ENCODE measurements at places on chromosomes 12 and 14.

- DNase-seq = no peak
These were observed 32.9 kb downstream of the RPS6KA5 start for GRCh38 chr14:91027561-91027960.

GRCh38 chr14:55711175-55711811, 131.3 kb downstream of the KTN1 start:
- no peak for DNase-seq

- no peak for DNase-seq
These were observed 369.6 kb downstream of the DUSP6 start for GRCh38 chr12:88982694-88983093.

GRCh38 chr14:29752221-29752923, 175.3 kb downstream of the PRKD1 start:
- no peak for DNase-seq

DNA sequence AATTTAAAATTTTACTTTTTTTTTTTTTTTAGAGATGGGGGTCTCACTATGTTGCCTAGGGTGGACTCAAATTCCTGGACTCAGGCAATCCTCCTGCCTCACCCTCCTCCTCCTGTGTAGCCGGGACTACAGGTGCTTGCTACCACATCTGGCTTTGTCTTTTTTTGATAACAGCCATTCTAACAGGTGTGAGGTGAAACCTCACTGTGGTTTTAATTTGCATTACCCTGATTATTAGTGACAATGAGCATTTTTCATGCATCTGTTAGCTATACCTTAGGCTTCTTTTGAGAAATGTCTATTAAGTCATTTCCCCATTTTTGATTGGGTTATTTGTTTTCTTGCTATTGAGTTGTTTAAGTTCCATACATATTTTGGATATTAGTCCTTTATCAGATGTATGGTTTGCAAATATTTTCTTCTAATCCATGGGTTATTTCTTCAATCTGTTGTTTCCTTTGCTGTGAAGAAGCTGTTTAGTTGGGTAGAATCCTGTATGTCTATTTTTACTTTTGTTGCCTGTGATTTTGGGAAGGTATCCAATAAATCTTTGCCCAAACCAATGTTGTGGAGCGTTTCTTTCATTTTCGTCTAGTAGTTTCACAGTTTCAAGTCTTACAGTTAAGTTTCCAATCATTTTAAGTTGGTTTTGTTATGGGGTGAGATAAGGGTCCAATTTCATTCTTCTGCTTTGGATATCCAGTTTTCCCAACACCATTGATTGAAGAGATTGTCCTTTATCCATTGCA, 86.1 kb downstream of the MYF5 start:
- no peak for DNase-seq

DNA sequence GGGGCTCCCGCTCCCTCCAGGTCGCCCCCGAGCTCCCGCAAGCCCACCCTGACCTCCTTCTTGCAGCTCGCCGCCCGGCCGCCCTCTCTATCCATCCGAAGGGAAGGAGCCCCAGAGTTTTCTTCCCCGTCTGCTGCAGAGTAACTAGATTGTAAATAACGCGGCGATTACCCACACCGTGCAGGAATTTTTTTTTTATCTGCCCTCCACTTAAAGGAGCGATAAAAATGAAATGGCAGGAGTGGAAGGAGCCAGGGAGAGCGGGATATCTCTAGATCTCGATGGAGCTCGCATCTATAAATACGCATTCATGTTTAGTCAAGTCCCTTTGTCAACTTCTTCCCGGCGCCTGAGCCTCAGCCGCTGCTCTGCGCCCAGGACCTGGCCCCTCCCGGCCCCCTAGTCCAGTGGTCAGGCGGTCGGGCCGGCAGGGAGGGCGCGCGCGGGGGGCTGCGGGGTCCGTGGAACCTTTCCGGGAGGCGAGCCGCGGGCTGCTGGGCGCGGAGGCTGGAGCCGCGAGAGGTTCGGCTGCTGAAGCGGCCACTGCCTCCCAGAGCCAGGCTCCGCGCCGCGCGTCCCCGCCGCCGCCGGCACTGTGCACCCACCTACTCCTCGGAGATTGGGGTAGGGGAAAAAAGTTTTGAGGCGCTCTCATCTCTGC, 386.0 kb downstream of the BCAT1 start:
- no peak for DNase-seq

DNA sequence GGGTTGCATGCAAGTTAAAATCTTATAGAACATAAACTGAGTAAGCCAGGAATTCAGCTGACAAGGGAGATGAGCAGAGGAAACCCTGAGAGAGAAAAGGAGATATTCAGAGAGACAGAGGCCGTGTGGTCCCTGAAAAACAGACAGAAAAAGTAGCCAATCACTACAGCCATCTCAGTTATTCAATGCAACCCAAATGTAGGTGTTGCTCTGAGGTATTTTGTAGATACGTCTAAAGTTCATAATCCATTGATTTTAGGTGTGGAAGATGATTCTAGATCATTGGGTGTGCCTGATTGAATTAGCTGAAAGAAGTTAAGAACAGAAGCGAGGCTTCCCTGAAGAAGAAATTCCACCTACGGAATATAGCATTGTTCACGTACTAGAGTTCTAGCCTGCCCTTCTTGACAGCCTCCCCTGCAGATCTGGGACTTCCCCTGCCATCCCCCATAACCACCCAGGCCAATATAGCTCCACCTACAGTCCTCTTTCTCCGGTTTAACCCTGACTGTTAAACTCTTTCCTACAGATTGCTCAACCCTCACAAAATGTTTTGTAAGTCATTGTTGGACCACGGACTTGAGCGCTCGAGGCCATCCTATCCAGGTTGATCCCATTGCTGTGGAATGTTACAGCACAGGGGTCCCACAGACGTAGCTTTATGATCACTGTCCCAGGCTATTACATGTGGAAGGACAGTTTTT, 21.7 kb downstream of the AICDA start:
- DNase-seq = peak; percentile 18

DNA sequence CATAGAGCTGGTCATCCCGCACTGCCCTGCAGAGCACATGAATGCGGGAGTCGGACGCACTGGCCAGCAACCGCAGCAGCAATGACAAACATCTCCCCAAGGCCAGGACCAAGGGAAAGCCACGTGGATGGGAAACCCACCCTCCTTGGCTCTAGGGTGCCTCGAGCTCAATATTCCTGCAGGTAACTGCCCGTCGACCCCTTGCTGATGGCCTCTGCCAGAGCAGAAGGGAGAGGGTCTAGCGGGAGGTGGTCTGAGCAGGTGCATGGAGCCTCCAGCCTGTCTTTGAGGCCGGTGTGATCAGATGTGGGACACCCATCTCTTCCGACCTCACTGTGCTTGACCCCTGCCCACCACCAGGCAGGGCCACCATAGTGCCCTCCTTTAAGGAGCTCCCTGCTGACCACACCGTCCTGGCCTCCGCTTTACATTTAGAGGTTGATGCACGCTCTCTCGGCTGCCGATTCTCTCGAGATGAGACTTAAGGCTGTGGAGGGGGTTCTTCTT, 89.7 kb downstream of the PIWIL1 start:
- no peak for DNase-seq

DNA sequence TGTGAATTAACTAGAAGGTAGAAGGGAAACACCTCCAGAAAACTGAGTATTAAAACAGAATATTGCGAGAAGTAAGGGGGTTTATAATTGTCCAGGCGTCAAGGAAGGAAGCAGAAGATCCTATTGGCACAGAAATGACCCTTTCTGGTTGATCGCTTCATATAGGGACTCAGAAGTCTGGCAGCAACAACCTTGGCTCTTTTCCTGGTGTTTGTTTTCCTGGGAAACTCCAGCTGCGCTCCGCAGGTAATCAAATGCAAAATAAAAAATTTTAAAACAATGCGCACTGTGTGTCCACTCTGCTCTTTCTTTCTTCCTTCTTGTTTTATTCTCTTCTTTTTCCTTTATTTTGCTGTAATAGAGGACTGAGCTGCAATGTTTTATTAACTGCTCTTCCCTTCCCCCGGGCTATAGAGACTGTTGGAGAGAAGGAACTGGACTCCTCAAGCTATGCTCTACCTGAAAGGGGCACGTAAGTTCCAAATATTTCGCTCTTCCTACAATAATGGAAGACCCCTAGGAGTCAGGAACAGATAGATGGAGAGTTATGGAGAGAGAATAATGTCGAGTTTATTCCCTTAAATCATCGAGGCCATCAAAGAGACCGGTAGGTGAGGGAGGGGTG, 737 bp downstream of the SPX start:
- DNase-seq = peak; percentile 9

DNA sequence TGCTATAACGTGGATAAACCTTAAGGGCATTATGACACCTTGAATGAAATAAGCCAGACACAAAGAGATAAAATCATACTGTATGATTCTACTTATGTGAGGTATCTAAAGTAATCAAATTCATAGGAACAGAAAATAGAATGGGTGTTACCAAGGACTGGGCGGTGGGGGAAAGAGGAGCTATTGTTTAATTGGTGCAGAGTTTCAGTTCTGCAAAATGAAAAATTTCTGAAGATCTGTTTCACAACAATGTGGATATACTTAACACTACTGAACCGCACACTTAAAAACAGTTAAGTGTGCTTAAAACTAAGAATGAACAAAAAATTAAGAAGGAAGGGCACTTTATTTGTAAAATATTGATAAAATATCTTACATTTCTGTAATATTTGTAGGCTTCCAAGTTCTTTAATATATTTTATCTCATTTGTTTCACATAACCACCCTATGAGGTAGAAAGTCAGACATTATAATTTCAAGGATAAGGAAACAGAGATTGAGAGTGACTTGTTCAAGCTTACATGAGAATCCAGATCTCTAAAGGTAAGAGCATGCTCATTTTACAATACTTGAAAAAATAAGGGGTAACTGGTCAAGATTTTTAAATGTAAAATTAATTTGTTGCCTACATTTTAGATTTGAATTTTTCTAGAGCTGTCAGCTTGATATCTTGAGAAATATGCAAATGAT, 14.9 kb downstream of the LTA4H start:
- peak; percentile 77 for DNase-seq

- no peak for DNase-seq
These were observed 16.3 kb downstream of the C2CD5 start for GRCh38 chr12:22527999-22528398.

DNA sequence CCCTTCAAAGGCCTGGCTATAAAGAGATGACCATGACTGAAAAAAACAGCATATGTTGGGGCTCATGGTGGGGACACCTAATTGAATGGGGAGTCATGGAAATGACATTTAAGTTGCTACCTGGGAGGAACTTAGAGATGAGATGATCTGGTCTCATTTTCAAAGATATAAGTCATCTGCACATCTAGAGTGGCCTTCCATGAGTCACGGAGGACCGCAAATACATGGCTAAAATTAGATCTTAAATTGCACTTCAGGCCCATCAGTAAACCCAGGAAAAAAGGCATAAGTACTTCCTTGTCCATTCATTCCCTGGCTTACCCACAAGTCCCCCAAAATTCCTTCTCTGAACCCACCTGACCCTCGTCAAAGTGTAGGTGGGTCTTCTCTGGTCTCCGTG, 53.4 kb downstream of the SPTB start:
- DNase-seq = no peak

DNA sequence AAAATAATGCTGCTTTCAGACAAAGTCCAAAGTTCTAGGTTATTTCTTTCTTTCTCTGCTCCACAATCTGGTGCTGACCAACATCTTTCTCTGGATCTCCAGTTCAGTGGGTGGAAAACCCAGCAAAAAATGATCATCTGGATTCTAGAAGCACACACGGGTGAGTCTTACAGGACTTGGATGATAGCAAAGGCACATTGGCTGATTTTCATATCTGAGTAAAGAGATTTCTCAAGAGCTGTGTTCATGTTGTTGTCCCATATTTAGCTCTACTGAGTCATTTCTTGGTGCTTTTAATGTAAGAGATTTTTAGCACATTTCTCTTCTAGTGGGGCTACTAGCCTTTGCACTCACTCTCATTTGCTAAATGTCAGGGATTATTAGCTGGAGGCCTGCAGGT, 336.7 kb downstream of the GALC start:
- no peak for DNase-seq

GRCh38 chr12:105233041-105233905, 2.7 kb downstream of the APPL2 start:
- DNase-seq = no peak
